ENCODE measurements at places on chromosomes 6 and 20. TPM values are rescaled to one million over a fixed set of nuclear protein-coding genes. Genes with fewer than 3 reads are reported as not detected.

DNA sequence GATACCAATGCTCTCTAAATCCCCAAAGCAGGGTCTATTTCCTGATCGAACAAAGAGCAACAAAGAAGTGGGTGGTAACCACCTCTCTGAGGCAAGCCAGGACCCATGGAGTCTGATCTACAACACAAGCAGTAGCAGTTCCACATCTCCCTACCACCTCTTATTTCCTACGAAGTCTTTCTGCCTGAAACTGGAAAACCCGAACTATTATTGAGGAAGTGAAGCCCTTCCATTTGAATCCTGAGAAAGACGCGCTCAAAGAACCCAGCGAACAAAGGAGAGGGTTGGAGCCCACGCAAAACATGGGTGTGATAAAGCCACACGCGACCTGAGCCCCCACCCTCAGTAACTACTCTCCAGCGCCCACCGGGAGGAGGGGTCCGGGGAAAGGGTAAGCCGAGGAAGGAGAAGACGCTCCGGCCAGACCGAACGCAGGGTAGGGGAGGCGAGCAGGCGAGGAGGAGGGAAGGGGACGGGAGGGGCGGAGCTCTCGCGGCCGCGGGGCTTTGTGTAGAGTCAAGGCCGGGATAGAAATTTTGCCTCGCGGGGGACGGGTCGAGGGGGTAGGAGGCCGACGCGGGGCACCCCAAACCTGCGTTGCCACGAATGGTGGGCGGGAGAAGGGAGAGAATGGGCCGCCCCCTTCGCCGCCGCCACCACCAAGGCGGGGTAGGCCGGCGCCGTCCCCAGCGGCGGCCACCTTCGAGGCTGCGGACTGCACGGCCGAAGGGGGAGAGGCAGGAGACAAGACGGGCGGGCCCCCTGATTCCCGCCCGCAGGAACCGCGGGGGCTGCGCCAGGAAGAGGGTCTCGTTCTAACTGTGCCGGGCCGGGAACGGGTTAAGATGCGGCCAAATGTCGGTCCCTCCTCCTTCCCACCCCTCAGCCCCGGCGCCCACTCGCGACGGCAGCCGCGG is 802 bp downstream of the HDAC2 start:
- DNase-seq: peak; percentile 70

- DNase-seq: no peak
These were observed 525 bp downstream of the NCOA7 start for GRCh38 chr6:125791151-125791819.

- no peak for DNase-seq
These were observed 476.4 kb downstream of the KIF16B start for GRCh38 chr20:16096756-16097326.

- no peak for DNase-seq
These were observed 33.5 kb upstream of the TPD52L1 start for GRCh38 chr6:125120054-125120590.

GRCh38 chr6:3352678-3353077 is 93.9 kb downstream of the PSMG4 start:
- no peak for DNase-seq

DNA sequence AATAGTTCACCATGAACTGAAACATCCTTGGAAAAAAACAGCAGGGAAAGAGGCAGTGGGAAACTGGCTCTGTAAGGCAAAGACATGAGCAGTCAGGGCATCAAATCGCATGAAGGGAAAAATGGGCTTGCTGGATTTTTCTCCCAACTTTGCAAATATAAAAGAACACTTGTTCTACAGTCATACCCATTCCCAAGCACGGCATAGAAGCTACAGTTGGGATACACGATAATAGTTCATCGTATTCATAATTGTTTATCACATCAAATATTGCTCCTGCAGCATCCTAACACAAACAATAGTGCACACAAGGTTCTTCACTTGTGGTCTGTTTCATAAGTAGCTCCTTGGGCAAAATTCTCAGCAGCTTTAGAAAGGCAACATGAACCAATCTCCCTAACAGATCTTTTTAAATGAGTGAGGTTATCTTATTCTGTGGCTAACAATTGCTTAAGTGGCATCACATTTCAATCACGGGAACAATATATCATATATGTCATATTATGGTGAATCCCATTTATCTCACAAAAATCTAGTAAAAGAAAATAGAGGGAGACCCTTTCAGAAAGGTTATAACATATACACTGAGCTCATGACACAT is 243.9 kb downstream of the PKHD1 start:
- no peak for DNase-seq

DNA sequence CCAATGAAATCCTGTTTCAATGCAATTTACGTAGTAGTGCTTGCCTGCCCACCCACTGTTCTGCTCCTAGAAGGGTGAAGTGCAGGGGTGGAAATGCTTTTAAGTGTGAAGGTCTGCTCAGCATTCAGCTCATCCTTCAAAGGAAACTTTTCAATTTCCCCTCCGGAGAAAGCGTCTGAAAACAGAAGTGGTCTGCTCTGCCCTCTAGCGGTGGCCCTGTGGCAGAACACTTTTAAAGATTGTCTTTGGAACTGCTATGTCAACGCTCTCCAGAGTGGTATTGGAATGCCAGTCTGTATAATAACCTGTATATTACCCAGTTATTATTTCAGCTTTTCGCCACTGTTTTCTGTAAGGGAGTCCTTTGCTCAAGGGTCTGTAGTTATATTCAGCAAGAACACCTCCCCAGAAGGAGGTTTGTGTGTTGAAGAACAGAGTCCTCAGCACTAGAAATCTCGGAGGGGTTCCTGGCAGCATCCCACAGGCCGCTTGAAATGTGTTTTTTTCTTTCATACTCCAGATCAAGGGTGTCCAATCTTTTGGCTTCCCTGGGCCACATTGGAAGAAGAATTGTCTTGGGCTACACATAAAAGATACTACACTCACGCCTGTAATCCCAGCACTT is 63.1 kb upstream of the KLHL31 start:
- peak; percentile 35 for DNase-seq

- no peak for DNase-seq
These were observed 19.3 kb upstream of the APMAP start for GRCh38 chr20:25011831-25012241.

DNA sequence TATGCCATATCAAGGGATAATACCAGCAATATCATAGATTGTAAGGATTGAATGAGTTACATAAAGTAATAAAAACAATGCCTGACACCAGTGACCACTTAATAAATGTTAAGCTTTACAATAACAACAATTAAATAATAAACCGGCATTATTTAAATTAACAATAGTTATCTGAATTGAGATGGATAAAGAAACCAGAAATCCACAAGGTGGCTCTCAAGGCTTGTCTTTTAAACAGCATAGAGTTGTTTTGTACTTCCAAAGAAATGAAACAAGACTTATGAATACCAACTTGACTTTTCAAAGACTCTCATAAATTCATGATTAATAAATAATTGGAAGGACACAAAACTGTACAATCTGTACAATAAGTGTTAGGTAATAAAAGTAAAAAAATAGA is 203.1 kb downstream of the ASCC3 start:
- peak; percentile 5 for DNase-seq

- DNase-seq: no peak
These were observed 78.8 kb upstream of the RALY start for GRCh38 chr20:33914919-33915318.

GRCh38 chr20:32806356-32806755 is 13.4 kb upstream of the MAPRE1 start:
- no peak for DNase-seq

DNA sequence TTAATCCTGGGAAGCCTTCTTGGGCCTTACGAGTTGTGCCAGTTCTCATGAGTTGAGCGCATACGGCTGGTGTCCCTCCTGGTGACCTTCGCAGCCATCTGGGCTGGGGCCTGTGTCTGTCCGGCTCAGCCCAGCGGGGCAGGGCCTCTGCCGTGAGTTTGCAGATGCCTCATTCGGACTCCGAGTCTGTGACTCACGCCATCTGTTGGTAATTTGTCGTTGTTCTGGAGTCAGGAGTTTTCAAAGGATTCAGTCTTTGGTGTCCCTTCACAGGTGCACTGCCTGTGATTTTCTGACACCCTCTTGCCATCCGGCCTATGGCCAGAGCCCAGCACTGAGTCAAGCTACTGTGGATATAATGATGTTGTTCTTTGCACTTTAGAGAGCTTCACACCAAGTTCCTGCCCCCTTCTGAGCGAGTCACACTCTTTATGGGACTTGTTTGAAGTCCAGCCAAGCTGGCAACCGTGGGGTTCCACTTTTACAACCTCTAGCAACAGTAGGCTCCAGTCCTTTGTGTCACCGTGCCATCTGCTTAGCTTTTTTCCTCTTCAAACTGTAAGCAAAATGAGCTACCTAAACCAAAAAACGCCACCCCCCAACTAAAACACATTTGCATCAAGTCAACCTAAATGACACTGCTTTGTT is 175.6 kb downstream of the AIG1 start:
- DNase-seq: no peak

DNA sequence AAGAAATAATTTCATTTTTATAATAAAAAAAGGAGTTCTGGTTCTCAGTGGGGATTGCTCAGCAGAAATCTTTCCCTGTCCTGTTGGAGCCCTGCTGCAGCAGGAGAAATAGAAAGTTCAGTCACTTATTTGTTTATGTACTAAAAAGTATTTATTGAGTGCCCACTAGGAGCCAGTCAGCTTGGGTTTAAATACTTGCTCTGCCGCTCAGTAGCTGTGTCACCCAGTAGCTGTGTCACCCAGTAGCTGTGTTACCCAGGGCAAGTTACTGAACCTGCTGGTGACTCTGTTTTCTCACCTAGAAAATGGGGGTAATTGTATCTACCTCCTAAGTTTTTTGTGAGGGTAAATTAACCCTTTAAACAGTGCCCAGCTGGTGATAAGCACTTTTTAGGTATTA is 32.9 kb downstream of the FOXF2 start:
- DNase-seq: no peak

DNA sequence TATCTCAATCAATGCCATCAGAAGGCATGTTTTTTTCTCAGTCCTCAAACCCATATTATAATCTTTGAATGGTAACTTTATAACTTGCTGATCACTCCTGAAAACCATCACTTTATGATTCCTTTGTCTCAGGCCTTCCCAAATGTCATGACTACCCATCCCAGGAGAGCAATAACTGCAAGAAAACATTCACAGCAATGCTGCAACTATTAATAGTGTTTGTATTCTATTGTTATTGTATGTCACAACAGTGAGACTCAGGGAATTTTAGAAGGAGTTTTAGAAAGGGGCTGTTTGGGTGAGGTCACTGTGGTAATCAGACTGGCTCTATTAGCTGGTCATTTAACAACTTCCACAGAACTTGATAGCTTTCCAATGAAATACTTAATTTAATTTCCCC is 301.4 kb upstream of the TBX18 start:
- DNase-seq: no peak

- no peak for DNase-seq
These were observed 120.9 kb upstream of the RPS6KA2 start for GRCh38 chr6:166747644-166748595.

DNA sequence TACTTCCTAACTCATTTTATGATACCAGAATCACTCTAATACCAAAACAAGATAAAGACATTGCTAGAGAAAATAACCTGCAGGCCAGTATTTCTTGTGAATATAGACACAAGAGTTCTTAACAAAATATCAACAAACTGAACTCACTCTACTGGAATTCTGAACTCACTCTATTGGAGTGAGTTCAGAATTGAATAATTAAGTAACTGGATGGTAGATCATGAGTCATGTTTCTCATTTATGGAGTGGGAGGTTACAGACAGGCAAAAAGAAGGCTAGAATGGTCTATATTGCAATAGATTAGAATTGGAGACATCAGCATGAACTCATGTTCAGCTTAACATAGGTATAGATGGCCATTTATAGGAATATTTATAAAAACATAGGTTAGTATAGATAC is 26.6 kb upstream of the C6orf58 start:
- no peak for DNase-seq

- DNase-seq: no peak
These were observed 101.0 kb downstream of the CENPW start for GRCh38 chr6:126440923-126441322.

DNA sequence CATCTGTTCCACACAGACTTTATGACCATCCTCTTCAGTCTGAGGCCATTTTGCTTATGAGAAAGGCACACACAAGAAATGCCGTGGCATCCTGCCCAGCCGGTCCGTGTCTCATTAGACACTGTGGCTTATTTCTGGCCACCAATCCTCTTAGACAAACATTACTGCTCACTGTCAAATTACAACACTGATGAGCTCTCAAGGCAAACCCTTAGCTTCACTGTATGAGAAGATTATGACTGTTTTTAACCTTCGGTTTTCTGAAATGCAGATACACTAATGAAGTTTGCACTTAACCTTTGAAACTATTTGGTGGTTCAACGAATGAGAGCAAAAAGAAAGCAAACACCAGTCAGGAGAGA is 50.5 kb upstream of the DST start:
- peak; percentile 27 for DNase-seq

GRCh38 chr6:157403686-157404051 is 22.7 kb downstream of the ZDHHC14 start:
- DNase-seq: no peak

DNA sequence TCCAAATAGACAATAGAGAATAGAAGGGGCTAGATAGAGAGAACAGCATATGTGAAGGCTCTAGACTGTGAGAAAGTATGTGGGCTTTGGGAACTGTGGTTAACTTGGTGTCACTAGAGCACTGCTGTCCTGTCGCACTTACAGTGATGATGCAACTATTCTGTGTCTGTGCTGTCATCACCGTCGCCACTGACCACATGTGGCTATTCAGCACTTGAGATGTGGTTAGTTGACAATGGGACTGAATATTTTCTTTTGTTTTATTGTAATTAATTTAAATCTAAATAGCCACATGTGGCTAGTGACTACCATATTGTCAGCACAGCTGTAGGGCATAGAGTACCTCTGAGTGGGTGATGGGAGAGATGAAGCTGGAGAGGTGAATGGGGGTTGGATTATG is 39.0 kb upstream of the IFNGR1 start:
- no peak for DNase-seq

DNA sequence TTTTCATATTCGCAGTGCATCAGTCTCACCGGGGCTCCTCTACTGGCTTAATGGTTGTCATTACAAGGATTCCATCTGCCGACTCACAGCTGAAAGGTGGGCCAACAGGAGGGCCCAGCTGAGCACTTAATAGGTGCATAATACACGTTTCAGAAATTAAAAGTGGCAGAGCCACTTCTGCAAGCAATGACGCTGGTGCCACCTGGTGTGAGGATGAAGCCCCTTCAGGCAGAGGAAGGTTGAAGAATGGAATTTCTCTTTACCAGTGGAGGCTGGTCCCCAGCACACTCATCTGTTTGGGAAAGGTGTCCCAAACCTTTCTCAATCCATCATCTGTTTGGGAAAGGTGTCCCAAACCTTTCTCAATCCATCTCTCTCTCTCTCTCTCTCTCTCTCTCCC is 8.2 kb upstream of the STMND1 start:
- no peak for DNase-seq

- no peak for DNase-seq
These were observed 15.8 kb downstream of the RRP36 start for GRCh38 chr6:43037197-43037596.

GRCh38 chr6:27668442-27669294 is 195.8 kb upstream of the ZNF184 start:
- no peak for DNase-seq

- DNase-seq: no peak
These were observed 127.6 kb upstream of the SNX9 start for GRCh38 chr6:157695301-157696040.

Gene FAM162B
- 5.6 TPM for polyA plus RNA-seq

Gene PRR18
- 0.27 TPM for polyA plus RNA-seq

Gene NOX3
- 1.2 TPM for polyA plus RNA-seq

Gene NMBR
- polyA plus RNA-seq: not detected

Gene SLX4IP
- polyA plus RNA-seq: 10.7 TPM

Gene SIRPB1
- 0.18 TPM for polyA plus RNA-seq

Measured in renal pelvis (tissue), 12 donors.